GM12892 (cell line): ENCODE measurements at places on chromosomes 3 and 15.

- no peak for DNase-seq
Measured at GRCh38 chr3:64218329-64218728, 6.9 kb downstream of the PRICKLE2 start.

DNA sequence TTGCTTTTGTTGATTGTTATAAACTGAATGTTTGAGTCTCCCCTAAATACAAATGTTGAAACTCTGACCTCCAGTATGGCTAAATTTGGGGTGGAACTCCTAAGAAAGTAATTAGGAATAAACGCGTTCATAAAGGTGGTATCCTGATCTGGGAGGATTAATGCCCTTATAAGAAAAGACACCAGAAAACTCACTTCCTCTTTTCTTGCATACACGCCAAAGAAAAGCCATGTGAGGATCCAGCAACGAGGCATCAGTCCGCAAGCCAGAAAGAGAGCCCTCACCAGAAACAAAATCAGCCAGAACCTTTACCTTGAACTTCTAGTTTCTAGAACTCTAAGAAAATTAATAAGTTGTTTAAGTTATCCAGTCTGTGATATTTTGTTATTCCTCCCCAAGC, 37.4 kb upstream of the AZI2 start:
- no peak for DNase-seq

DNA sequence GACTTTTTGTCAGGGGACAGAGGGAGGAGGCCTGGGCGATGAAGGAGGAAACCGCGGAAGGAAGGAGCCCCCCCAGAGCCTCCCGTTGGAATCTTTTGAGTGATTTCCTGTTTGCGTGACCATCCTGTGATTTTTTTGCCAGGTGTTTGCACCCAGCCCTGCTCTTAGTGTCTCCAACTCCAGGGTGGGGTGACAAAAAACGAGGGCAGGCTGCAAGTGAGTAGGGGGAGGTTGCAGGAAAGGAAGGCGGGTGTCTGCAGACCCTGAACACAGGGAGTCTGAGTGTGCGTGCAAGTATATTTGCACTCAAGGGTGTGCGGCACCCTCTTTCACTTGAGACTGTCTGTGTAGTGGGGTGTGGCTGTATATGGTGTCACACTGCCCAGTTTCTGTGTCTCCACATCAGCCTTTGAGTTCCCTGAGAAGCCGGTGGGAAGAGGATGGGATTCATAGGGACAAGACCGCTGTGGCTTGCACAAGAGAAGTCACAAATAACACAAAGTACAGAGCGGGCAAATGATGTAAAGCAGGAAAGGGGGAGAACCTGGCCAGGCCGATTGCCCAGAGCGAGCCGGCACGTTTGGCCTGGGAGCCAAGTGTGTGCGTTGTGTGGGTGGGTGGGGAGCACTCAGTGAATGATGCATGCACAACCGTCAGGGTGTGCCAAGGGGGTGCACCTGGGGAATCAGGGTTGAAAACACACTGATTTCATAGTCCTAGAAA, 6.6 kb downstream of the ISLR2 start:
- no peak for DNase-seq

GRCh38 chr3:156456771-156457224, 98.1 kb downstream of the SSR3 start:
- no peak for DNase-seq

DNA sequence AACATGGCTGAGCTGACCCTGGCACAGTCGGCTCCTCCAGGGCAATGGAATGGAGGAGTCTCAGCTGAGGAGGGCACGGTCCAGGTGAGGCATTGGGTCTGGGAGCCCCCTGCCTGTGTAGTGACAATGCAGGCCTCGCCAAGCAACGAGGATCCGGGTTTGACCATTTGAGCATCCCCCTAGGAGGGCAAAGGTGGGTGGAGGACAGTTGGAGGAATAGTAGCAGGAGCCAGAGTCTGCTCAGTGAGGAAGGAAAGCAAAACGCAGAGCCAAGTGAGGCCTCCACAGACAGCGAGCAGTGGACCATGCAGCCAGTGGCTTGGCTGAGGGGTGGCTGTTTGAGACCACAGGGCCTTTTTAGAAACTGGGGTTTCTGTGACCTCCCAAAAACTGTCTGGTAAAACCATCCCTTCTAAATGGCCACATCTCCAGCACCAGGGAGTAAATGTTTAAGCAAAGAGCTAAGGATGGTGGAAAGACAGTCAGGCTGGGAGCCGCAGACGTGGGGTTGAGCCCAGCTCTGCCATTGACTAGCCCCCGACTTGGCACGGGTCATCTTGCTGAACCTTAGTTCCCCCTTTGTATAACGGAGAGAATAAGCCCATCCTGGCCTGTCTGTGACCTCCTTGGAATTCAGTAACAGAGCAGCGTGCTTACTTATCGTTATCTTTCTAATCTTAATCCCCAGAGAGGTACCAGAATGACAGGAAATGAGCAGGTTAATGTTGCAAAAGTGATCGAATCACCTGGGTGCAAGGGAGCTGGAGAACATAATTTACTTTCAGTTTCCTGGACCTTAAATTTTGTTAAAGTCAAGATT, 46.8 kb downstream of the CMTM6 start:
- DNase-seq, result no peak

- no peak for DNase-seq
Measured at GRCh38 chr3:144822671-144823070, 851.0 kb downstream of the DIPK2A start.

- no peak for DNase-seq
Measured at GRCh38 chr3:112132975-112133448, at the start of gene GCSAM. TSS of gene GCSAM (minus strand) at chr3:112133248. CDS start at chr3:112133120, 128 bp downstream.

- DNase-seq, result no peak
Measured at GRCh38 chr3:187183210-187183862, 13.9 kb upstream of the RTP1 start.

GRCh38 chr3:24043168-24043567, 98.1 kb downstream of the NR1D2 start:
- no peak for DNase-seq

GRCh38 chr15:41487802-41488201, 5.9 kb upstream of the ITPKA start:
- DNase-seq, result no peak
